Testis (tissue), 5 donors: ENCODE measurements at places on chromosomes 6 and 20. TPM values are rescaled to one million over a fixed set of nuclear protein-coding genes. Genes with fewer than 3 reads are reported as not detected.

DNA sequence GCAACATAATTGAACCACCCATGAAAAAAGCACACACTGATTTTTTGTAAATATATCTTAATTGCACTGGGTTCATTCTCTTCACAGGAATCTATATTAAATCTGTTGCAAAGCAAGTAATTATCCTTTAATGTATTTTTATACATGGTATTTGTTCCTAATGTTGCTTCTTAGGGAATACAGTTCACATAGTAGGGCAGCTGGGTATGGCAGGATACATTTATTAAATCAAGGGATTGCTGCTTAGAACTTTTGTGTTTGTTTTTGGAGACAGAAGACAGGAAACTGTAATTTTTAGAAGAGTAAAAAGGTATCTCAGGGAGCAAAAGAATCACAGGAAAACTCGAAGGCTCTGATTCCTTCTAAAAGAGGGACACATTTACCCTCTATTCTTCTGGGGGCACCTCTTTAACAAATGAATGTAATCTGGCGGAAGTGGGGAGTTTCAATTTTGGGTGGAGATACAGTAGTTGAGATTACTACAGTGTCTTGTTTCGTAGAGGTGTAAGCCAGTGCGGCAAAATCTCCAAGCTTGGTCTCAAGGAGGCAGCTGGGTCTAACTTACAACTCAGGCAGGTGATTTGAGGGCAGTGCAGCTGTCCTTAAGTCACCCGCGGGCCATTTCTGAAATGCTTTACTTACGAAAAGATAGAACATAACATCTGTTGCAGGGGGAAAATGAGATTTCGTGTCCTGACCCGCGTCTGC, 812 bp upstream of the SMIM13 start:
- peak; percentile 76 for DNase-seq

- no peak for DNase-seq
Measured at GRCh38 chr20:2253256-2253655, 42.5 kb upstream of the TGM3 start.

GRCh38 chr6:6660339-6661045, 72.0 kb downstream of the LY86 start:
- DNase-seq, result no peak

The MUCL3 gene
- total RNA-seq, result not detected

DNA sequence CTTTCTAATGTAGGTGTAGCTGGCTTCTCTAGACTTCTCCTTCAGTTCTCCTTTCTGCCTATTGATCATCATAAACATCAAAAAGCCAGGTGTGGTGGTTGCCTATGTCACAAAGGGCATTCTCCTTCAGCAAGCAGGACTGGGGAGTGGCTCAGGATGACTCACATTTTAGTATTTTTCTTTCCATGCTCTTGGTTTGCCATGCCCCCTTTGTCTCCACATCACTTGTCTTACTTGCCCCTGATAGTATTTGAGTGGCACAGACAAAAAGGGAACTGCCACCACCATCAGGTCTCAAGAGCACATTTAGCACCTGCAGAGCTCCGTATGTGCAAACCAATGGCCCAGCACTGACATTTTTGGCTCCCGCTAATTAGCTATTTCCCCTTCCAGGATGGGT, 698.8 kb downstream of the DHX35 start:
- DNase-seq, result no peak

GRCh38 chr6:92667843-92668242, 751.5 kb downstream of the EPHA7 start:
- no peak for DNase-seq

The KIFC1 gene
- total RNA-seq, result 19.8 TPM

DNA sequence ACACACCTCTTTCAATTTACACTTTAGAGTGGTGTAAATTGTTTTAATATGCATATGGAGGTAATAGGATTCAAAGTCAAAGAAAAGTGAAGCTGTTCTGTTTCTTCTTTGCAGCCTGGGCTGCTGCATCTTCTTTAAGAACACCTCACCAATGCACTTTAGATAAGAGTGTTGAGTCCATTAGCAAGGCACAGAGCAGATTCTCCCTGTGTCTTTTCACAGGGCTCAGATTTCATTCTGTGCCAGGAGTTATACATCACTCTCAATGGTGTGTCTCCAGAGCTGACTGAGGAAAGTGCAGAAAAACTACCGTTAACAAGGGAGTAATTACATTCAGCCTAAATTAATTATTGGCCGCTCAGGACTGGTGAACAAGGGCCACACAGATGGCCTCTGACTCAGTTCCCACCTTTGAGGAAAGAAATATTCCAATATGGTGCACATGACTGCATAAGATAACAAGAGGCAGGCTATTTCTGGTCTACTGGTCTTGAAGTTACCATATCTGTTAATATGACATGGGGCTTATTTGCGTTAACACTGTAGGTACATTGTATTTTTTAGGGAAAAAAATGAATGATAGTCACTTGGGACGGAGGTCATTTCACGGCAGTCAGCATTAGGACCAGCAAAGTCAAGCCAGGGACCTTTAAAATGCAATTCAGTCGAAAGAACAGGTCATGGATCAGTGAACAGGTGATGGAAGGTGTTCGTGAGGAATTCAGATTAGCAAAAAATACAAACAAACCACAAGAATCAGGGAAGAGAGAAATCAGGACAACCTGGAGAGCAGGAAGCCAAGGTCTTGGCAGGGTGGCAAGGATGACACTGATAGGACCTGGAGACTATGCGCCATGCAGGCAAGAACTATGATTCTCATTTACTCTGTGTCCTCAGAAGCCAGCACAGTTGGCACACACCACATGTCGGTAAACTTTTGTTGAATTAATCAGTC, 203.7 kb downstream of the TBX18 start:
- DNase-seq, result no peak

The HTR1E gene
- 0.87 TPM for total RNA-seq

The HCK gene
- total RNA-seq, result 1.3 TPM

GRCh38 chr6:125957845-125958244, 1.3 kb downstream of the HINT3 start:
- DNase-seq, result peak; percentile 43
